Activated naive CD4-positive, alpha-beta T cell (primary cell): ENCODE measurements at places on chromosomes 12 and 14.

- no peak for DNase-seq
Observed at GRCh38 chr12:57039016-57039798, 10.7 kb downstream of the MYO1A start.

DNA sequence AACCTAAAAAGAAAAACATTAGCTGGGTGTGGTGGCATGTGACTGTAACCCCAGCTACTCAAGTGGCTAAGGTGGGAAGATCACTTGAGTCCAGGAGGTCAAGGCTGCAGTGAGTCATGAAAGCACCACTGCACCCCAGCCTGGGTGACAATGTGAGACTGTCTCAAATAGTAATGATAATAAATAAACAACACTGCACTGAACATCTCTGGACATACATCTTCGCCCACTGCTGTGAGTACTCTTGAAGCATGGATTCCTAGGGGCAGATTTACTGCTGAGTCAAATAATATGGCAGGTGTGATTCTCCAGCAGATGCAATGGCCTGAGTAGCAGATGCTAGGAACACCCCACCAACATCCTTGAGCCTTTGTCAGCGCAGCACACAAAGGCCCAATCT lies 23.6 kb downstream of the ABCB9 start:
- no peak for DNase-seq

GRCh38 chr12:167959-168600 lies 45.9 kb downstream of the SLC6A12 start:
- no peak for DNase-seq

DNA sequence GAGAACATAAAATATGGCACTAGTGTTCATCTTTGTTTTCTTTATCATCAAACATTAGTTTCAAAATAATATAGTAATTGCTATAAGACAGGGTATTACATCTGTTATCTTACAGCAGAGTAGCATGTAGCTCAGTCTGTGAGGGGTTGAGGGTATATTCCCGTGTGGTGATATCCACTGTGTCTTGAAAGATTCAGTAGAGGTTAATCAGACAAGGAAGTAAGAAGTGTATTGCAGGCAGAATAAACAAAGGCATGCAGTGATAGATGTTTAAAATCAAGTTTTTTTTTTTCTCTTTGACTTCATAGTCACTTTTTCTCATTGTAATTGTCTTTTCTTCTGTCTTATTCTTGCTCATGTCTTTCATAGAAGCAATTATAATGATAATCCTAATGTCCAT lies 48.3 kb downstream of the METTL25 start:
- DNase-seq = no peak

DNA sequence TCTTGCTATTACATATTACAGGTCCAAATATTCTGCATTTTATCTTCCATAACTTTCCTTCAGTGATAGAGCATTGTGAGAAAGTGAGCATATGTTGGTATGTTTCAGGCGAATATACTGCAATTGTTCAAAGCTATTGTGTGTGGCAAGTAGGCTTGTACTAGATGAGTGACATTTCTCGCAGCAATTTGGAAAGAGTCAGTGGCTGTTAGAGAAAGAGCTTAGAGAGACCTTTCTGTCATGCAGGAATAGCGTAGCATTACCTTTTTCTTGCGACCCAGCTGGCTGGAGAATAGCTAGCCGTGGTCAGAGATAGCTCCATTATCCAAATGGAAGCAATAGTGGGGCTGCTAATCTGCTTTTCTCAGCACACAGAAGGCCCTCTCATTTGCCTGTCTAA lies 678.5 kb upstream of the FOXG1 start:
- no peak for DNase-seq

DNA sequence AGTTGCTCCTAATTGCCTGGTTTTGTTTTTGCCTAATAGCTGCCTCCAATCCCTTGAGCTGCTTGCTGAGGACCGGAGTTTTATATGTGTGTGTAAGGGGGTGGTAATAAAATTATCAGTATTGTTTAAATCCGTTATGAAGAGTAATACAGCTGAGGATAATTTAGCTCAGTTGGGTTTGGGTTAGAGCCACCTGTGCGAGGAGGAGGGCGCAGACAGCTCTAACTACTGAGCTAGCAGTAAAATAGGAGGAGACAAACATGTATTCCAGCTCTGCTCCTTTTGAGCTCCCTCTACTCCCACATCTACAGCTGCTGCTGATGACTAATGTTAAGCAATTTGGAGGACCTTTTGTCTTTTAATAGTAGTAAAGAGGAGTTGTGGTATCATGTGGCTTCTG lies 61.5 kb downstream of the SPATS2 start:
- DNase-seq = no peak

DNA sequence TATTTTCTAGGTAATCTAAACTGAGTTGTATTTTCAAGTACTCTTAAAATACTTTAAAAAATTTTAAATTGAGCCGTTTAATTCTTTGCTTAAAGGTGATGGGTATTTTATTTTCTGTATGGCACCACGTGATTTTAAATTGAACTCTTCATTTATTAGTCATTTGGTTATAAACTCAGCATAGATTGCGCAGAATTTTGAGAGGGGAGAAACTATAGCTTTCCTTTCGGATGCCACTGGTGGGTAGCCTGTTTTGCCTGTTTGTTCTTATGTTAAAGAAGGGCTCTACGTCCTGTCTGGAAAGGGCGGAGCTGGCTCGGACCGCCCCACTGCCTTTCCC lies 411 bp upstream of the STYX start:
- DNase-seq = no peak

DNA sequence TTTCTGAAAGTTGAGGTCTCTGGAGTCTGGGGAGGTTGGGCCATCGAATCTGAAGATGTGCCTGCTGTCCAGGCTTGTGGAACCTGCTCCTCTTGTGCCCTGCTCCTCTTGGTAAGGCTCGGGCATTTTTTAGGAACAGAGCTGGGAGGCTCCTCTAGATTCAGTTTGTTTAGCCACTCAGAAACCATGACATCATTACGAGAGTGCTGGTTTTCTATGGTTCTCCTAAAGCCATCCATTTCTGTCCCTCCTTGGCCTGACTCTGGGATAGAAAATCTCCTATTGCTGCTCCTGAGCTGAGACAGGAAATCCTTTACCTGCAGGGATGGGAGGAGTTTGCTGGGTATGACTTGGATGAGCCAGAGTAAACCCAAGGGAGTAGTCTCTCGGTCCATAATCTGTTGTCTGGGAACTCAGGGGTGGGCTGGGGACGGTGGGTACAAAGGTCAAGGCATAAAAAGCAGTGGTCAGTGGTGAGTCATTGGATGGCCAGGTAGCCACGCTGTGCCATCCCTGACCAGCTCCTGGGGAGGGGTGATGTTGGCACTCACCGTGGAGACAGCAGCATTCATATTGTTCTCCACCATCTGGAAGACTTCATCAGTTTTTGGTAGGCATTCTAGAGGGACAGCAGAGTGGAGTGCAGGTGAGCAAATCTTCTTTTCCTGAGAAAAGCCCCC lies 2.4 kb upstream of the ADCY4 start:
- no peak for DNase-seq

DNA sequence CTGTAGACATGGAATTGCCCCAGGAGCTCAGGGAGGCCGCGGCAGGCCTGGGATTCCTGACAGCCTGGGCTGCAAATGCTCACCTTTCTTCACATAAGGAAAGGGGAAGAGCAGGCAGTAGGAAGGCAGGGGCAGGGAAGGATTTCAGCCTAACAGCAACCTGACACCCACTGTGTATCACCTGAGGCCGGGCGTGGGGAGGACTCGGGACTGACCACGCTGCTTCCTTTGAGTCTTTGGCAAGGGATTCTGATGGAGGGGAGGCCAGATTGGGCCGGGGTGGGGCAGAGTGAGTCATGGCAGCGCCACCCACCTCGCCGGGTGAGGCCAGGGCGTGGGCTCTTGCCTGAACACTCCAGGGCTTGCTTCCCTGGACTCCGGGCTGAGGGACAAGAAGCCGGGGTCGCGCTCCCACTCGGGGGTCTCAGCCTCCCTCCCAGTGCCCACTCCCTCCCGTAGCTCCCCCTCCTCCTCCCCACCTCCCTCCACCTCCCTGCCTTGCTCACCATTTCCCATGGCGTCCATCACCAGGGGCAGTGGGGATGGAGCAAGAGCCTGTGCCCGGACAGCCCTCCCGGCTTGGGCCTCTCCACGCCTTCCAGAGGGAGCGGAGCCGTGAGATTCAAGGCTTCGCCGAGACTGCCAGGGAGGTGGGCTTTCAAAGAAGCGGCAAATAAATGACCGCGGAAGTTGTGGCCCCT lies 247.9 kb upstream of the RTL1 start:
- DNase-seq = no peak

- DNase-seq = no peak
Observed at GRCh38 chr14:74627076-74627475, 15.0 kb upstream of the LTBP2 start.

- no peak for DNase-seq
Observed at GRCh38 chr14:100618763-100619320, 31.6 kb upstream of the BEGAIN start.

DNA sequence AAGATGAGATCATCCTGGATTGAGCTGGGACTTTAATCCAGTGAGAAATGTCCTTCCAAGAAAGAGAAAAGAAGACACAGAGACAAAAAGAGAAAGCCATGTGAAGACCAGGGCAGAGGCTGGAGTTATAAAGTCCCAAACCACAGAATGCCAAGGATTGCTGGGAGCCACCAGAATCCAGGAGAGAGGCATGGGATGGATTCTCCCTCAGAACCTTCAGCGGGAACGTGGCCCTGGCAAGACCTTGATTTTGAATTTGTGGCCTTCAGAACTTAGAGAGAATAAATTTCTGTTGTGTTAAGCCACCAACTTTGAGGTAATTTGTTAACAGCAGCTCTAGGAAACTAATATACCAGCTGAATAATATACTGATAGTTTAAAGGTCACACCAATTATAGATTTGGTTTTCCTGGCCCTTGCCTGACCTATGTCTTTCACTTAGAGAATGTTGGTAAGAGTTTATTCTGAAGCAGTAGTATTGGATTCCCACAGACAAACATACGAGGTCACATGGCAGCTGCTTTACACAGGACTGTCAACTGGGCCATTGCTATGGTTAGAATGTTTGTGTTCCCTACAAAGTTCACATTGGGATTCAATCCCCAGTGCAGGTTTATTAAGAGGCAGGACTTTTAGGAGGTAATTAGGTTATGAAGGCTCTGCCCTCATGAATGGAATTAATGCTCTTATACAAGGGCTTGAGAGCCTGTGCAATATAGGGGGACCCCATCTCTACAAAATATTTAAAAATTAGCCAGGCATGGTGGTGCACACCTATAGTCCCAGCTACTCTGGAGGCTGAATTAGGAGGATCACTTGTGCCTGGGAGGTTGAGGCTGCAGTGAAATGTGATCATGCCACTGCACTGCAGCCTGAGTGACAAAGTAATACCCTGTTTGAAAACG lies 156.5 kb upstream of the EEA1 start:
- DNase-seq = no peak

DNA sequence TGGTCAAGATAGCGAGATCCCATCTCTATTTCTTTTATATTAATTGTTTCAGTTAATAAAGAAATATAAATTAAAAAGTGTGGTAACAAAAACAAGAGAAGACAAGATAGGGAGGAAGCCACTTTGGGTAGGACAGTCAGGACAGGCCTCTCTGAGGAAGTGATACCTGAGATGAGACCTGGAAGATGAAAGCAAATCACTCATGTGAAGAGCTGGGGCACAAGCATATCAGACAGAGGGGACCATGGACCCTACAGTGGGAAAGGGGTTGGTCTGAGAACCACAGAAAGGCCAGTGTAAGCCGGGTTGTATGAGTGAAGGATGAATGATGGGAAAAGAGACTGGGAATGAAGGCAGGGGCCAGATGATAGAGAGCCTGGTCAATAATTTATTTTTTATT lies 1.8 kb upstream of the MED6 start:
- no peak for DNase-seq

GRCh38 chr14:32453857-32454810 lies 125.0 kb downstream of the AKAP6 start:
- no peak for DNase-seq

DNA sequence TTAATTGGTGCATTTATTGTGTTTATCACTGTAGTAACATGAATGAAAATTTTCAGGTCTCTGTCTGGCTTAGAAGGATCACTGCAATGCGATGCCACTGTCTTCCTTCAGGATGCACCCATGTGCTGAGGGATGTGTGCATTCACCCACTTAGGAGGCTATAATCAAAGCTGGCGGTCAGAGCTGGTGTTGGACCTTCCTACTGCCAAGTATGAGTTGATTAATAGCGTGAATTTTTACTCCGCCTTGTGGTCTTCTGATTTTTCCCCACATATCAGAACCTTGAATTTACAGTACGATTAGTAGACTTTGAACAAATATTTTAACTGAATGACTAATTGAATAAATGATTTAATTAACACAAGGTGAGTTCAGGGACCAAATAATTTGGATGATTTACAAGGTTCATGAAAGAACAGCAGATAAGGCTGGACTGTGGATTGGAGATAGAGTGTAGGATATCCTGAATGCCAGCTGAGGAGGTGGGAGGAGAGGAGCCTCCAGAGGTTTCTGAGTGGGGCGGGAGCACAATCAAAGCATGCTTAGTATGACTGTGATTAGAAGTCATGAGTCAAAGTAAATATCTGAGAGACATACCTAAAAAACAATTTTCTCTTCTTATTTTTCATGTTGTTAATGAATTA lies 50.1 kb downstream of the RERG start:
- DNase-seq = no peak
